ENCODE measurements at places on chromosomes 7 and 10.

DNA sequence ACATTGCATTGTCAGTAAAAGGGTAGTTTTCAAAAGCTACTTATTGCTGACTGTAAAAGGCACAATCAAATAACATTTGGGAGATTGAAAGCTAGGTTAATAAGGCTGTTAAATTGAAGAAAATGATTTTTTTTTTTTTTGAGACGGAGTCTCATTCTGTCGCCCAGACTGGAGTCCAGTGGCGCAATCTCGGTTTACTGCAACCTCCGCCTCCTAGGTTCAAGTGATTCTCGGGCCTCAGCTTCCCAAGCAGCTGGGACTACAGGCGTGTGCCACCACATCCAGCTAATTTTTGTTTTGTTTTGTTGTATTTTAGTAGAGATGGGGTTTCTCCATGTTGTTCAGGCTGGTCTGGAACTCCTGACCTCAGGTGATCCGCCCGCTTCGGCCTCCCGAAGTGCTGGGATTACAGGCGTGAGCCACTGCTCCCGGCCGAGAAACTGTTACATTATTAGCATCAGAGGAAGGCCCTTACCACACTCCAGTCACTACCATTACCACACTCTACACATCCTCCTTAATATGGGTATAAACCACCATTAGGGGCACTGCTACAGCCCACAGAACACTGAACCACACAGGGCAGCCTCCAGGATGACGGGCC, 1.0 kb downstream of the CYP51A1 start:
- DNase-seq, result no peak

DNA sequence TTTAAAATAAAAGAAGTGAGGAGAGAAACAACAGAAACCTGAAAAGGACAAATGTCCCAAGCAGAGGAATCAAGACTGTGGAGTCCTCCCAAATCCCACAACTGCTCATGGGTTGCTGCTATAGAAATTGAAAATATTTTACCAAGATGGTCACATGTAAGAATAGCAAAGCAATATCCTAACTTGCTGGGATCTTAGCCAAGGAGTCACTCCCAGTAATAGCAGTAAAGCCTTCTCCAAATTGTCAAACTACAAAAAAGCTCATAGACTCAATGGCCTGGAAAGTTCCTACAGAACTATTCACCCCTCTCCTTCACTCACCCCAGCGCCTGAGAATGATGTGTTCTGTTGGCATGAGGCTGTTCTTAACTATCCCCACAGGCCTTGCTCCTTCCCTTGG, 186.5 kb downstream of the ELMO1 start:
- DNase-seq, result no peak

- no peak for DNase-seq
Measured at GRCh38 chr7:65475734-65476319, 102.2 kb downstream of the ZNF92 start.

DNA sequence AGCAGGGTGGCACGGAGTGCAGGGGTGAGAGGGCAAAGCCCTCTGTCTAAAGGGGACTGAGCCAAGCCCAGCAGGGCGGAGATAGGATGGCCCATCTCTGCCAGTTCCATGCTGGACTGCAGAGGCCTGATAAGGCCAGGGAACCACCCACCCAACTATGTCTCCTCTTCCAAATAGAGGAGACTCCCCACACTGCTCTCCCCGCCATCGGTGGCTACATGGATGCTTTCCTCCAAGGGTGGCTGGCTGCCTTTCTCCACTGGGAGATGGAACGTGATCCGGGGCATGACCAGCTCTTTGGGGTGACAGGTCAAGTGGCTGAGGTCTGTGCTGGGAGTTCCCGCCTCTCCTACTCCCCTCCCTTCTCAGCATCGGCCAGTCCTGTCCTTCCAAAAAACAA, 58.1 kb upstream of the MXI1 start:
- DNase-seq, result no peak

DNA sequence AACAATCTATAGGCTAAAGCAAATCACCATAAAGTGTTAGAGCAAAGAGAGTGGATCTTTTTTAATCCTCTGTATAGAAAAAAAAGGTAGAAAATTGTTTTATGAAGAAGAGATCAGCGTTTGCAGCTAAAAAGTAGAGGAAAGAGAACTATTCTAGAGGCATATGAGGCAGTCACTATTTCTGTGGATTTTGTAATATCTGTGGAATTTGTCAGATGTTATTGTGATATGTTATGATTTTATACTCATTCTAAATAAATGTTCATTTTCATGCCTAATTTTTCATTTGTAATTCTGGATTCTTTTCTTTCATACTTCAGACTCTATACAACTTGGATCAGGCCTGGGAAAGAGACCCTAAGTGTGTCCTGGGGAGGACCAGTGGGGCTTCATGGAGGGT, 295.0 kb upstream of the LYZL1 start:
- DNase-seq, result no peak

- no peak for DNase-seq
Measured at GRCh38 chr10:118957966-118958365, 71.5 kb upstream of the NANOS1 start.

- no peak for DNase-seq
Measured at GRCh38 chr10:18684953-18685352, 25.7 kb downstream of the ARL5B start.
